ELR (cell line): ENCODE measurements at places on chromosomes 3 and 15.

DNA sequence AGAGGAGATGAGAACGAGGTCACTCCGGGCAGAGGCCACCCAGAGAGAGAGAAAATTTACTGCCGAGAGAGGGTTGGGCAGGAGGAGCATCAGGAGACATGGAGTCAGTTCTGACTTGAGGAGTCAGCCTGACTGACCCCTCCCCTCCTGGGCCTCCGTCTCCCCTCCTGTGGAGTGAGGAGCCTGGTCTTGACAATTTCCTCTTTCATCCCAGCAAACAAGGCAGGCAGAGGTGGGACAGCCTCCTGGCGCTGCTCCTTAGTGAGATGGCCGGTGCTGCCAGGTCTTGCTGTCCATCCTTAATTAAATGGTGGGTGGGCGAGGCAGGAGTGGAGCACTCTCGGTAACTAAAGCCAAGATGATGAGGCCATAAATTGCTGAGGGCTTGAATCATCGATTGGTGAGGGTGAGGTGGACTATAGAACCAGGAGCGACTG is 60.6 kb downstream of the CYP11A1 start:
- DNase-seq = no peak

GRCh38 chr15:78988361-78988911 is 43.6 kb upstream of the CTSH start:
- DNase-seq = peak; percentile 99

DNA sequence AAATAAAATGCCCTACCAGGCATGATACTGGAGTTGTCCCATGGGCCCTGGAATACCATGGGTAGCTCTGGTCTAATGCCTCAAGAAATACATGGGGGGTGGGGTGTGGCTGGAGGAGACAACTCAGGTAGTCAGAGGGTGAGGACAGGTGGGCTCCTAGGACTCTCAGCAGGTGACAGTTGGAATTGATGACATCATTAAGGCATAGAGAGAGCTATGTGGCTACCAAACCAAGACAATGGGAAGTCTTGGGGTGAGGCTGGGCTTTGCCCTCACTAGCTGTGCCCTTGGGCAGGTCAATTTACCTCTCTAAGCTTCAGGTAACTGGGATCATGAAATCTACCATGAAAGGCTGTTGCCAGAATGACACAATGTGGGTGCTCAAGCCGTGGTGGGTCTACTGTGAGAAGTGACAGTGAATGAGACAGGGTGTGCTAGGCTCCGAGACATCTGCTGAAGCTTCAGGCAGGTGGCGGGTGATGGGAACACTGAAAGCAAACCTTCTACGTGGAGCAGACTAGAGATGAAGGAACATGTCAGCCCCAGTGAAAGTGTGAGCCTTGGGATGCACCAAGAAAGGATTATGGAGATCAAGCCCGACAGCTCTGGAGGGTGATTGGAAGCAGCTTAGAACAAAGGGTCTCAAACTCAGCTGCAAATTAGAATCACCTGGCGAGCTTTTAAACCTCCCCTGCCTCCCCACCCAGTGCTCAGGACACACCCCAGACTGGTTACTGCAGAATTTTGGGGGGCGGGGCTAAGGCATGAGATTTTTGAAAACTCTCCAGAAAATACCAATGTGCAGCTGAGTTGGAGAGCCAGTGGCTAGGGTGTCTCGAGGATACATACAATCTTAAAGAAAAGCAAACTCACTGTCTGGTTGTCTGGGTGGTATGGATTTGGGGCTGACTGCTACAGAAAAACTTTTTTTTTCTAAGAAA is 21.5 kb downstream of the SLC6A20 start:
- no peak for DNase-seq

DNA sequence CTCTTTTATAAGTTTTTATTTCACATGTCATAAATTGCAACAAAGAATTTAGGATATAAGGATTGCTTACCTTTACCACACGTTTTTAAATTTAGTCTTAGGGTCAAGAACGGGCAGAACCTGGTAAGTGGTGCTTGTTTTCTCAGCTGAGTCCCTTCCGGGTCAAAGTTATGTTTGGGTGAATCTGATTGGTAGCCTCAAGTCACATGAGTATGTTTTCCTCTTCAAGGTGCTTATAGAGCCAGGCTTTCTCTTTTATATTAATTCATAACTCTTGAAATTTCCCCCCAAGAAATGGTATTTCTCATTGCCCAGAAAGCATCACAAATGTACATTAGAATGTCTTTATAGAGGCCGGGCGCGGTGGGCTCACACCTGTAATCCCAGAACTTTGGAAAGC is 415.7 kb upstream of the ROBO2 start:
- DNase-seq = no peak

DNA sequence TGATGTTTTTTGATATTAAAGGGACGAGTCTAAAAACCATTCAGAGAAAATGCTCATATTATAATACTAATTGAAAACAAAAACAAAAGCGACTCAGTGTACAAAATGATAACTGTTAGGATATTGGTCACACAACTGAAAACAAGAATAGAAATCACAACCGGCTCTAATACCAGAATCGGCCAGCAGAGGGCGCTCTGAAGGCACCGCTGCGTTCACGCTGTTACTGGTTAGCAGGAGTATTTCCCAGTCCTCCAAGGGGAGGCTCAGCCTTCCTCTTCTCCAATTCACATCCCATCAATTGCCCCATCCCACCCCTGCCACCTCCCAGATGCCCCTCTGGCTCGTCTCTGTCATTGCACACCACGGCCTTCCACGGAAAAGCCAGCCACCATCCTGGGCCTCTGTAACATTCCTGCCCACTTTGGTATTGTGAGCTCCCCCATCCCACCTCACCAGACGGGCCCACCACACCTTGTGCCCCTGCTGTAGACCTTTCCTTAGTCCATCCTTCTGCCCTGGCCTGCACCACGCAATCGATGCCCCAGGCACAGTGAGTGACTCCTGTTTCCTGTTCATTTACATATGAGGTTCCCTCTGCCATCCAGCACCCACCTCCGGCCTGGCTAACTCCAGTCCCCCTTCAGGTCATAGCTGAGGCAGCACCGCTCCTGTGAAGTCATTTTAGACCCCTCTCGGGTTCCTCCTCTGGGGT is 8.5 kb downstream of the FAM107A start:
- DNase-seq = peak; percentile 70

DNA sequence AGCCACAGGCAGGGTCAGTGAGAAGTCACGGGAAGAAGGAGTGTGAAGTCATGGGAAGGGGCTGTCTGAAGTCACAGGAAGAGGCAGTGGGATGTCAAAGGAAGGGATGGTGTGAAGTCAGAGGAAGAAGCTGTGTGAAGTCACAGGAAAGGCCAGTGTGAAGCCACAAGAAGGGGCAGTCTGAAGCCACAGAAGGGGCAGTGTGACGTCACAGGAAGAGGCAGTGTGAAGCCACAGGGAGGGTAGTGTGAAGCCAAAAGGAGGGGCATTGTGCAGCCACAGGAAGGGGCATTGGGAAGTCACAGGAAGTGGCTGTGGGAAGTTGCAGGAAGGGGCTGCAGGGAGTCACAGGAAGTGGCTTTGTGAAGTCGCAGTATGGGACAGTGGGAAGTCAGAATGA is 35.1 kb downstream of the GASK1A start:
- no peak for DNase-seq

GRCh38 chr15:45428491-45428890 is 50.1 kb upstream of the GATM start:
- DNase-seq = no peak

DNA sequence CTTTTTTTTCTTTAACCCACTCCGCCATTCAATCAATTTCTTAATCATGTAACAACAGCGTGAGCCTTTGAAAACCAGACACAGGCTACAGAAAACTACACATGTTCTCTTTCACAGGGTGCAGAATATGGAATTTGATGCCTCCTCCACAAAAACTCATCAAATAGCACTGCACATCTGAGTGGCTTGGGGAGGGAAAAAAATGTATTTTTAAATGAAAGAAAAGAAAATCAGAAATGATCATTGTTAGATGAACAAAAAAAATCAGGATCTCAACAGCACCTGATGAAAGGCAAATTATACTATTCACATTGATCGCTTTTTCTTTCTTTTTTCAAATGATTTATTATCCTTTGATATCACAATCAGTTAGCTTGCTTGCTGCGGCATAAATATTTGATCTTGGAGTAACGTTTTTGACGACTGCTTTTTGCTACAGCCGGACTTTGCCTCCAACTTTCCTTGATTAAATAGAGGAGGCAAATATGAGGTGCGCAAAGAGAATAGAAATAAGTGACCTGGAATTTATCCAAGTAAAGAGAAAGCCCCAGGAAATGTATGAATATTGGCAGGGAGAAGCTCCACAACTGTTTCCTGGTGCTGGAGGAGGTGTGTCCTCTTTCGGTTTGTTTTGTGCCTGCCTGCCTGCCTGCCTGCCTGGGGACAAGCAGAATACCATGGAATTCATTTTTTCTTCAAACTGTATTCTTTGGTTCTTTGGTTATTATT is 63.1 kb downstream of the EDEM1 start:
- no peak for DNase-seq

DNA sequence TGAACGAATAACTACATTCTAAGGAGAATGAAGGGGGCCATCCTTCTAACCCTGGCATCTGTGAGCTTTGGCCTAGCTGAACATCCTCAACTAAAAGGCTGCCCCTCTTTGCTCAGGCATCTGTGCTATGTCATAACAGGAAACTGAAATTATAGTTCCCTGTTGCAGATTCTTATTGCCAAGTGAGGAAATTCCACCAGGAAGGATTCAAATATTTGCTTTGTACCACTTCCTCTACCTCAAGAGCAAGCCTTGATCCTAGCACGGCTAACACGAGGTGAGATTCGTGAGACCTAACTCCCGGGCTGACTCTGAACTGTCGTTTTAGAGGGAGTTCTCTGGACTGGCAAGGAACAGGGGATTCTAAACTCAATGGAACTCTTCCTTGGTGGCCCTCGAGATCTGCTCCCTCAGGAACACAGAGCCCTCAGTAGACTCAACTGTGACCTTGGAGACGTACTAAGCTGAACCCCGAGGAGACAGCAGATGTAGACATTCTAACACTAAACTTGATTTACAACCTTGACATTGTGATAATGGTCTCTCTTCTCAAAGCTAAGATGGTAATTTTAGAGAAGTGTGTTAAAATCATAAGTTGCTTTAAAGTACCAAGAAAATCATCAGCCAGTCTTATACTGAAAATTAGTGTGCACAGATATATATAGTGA is 4.2 kb downstream of the SPG21 start:
- DNase-seq = peak; percentile 50

DNA sequence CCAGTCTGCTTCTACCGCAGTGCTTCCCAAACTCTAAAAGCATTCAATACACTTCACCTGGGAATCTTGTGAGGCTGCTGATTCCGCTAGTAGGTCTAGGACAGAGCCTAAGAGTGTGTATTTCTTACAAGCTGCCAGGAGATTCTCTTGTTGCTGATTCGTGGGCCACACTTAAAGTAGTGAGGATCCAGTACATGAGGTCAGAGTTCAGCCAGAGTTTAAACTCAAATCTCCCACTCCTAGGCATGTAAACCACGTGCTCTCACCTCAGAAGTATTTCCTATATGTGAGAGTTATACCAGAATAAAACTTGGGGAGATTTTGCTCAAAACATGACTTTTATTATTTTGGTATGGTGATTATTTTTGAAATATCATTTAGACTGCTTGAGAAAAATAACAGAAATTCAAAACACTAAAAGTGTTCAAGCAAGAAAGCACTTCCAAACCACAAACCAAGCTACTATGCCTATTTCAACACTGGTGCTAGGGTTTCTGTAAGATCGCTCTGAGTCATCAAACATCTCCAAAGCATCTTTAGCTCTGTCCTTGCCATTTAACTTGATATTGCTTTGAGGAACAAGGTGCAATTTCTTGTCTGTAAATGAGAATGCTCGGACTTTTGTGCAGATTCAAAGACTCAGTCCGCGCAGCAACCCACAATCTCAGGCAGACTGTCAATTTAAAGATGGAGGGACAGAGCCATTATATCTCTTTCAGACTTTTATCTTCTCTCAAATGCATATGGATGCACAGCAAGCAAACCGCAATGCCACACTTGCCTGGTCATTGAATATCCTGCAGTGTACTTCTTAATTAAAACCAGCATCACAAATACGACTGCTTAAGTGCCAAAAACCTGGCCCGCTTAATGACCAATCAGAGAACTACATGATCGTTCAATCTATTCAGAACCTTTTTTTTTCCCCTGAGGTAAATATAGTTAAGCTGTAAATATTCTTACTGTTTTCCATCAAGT is 59.8 kb downstream of the AGTR1 start:
- peak; percentile 78 for DNase-seq

DNA sequence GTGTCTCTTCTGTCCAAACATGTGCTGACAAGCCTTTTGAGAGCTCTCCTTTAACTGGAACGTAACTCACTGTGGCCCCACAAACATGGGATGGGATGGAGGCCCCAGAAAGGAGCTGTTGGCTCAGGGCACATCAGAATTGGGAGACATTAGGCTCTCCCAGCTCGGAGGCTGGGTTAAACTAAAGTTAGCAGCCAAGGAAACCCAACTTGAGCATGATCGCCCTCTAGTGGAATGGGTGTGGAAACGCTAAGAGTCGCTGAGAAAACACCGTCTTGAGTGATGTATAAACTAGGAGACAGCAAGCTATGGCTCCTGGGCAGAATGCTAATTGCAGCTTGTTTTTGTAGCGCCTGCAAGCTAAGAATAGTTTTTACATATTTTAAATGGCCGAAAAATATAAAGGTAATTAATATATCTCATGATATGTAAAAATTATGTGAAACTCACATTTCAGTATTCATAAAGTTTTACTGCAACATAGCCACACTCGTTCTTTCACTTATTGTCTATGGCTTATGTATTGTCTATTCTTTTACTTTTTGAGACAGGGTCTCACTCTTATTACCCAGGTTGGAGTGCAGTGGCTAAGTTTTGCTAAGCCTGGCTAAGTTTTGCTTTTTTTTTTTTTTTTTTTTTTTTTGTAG is 138.8 kb upstream of the HACD2 start:
- DNase-seq = peak; percentile 85

DNA sequence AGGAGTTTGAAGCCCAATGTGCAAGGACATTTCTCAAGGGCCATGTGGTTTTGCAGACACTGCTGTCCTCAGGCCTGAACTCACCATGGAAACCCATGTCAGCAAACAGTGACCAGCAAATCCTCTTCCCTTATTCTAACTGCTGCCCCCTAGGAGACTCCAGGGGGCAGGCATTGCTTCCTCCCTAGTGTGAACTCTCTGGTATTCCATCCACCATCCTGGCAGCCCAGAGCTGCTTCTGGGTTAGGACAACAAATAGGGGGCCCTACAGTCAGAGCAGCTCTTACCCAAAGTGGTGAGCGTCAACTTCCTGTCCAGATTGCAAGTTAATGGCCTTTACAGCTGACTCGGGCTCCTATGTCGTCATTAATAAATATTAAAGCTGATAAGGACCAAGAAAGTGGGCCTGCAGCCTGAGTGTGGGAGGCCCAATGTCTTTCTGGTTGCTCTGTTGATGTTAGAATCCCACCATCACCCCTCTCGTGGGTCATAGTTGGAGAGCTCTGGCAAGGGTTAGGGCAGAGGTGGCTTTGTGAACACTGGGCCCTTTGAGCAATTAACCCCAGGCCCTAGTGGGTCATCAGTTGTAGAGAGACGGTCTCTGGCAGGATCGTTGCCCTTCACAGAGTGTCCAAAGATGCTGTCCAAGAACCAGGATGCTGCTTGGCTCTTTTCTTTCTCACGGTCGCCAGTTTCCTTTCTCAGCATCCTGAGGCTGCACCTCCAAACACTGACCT is 41.5 kb downstream of the TGM4 start:
- peak; percentile 27 for DNase-seq
